ENCODE measurements at places on chromosomes 12 and 14.

GRCh38 chr12:99611117-99611516, 36.4 kb upstream of the GARIN6 start:
- DNase-seq: no peak

DNA sequence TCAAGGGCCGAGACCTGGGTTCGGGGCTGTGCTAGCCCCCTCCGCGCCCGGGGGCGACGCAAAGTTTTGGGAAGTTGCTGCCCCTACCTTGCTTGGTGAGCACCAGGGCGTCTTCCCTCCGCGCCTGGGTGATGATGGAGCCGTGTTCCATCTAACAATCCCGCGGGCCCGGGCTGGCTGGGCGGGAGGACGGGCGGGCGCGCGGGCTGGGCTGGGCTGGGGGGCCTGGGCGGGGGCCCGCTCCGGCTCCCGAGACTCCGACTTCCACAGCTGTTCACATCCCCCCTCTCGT, 298 bp downstream of the CTDSP2 start:
- DNase-seq: no peak

- no peak for DNase-seq
Measured at GRCh38 chr12:95611676-95612309, 60.5 kb upstream of the USP44 start.

DNA sequence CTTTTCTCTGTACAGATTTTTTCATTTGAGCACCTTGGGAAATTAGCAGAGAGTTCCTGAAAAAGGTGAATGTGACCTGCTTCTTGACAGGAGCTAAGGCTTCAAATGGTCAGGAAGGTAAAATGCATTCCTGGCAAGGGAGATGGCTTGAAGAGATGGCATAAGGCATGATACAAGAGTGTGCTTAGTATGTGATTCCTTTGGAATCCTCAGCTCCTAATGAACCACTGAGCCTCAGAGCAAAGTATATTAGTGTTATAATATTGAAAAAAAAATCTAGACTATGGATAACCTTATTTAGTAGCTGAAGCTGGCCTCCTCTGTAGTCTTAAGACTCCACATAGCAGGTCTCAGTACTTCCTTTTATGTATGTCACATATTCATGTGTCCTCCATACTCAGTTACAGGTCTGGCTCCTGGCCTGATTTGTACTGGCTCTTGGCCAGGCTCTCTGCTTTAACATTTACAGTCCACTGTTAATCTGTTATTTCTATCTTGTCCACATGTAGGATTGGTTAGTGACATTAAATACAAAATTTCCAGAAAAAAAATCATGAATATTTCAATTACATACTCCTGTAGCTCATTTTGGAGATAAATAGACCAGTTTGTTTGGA, 17.9 kb downstream of the TOGARAM1 start:
- no peak for DNase-seq

- DNase-seq: no peak
Measured at GRCh38 chr14:94269156-94269555, 23.9 kb downstream of the SERPINA10 start.

- DNase-seq: no peak
Measured at GRCh38 chr14:41051801-41052200, 554.9 kb upstream of the LRFN5 start.

DNA sequence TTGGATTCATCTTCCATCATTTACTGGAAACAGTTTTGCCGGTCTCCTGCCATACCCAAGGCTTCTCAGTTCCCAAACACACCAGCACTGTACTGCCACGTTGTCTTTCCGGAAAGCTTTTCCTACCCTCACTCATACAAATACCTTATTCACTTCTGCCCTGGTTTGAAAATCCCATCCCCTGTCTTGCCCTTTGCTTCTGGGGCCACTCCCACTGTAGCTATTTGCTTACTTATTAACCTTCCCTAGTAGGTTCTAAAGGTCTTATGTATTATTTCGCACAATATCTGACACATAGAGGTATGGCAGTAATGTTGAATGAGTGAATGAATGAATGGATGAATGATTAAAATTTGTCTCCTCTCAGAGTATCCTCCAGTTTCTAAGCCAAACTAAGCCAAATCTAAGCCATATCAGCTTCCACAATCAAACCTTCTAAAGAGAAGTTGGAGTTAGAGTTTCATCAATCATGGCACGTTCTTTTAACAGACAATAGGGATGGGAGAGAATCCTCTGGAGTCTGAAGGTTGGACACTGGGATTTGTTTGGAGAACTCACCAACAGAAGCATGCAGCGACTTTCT, 18.6 kb downstream of the TSPAN8 start:
- DNase-seq: no peak

DNA sequence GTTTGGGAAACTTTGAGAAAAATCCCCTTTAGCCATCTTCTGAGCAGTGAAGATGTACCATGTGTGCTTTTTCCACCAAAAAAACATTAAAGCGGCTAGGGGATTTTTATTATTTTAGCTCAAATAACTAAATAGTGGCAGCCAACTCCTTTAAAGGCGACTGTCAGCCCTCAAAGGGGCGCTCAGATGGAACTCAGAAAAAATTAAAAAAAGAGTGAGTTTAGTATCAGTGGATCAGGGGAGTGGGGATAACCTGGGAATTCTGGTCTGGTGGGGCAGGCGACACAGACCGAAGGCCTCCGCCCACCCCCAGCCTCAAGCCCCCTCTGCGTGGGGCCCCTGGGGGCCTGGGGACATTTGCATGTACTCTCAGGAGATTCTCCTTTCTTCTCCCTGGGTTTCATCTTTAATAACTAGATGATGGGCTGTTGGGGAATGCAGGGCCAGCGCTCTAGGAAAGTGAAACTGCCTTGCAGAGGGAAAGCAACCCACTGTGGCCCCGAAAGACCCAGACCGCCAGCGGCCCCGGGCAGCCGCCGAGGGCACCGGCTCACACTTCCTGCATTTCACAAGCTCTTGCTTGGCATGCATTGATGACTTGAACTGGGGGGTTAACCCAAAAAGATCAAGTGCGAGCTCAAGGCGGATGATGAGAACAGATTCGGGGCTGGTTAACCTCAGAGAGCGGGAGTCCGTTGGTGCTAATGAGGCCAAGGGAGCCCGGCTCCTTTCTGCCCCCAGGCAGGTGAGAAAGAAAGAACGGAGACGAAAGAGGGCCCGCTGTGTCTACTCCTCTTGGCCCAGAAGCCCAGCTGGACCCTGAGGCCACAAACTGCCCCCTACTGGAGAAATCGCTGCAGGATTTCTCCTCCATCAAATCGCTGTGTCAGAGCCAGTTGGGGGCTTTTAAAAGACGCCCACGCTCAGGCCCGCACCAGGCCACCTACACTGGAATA, 7.3 kb upstream of the BATF start:
- no peak for DNase-seq

- DNase-seq: no peak
Measured at GRCh38 chr12:20602641-20603391, 92.3 kb upstream of the SLCO1C1 start.

DNA sequence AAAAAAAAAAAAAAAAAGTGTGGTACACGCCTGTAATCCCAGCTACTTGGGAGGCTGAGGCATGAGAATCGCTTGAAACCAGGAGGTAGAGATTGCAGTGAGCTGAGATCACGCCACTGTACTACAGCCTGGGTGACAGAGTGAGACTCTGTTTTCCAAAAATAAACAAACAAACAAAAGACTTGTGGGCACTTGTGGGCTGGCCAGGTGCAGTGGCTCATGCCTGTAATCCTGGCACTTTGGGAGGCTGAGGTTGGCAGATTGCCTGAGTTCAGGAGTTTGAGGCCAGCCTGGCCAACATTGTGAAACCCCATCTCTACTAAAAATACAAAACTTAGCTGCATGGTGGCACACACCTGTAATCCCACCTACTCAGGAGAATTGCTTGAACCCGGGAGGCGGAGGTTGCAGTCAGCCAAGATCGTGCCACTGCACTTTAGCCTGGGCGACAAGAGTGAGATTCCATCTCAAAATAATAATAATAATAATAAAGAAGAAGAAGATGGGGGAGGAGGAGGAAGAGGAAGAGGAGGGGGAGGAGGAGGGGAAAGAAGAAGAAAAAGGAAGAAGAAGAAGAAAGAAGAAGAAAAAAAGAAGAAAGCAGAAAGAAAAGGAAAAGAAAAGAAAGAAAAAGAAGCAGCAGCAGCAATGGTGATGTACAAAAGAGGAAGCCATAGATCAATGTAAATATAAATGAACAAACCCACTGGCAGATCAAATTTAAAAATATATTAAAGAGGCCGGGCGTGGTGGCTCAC, 27.9 kb upstream of the CCNT1 start:
- no peak for DNase-seq

DNA sequence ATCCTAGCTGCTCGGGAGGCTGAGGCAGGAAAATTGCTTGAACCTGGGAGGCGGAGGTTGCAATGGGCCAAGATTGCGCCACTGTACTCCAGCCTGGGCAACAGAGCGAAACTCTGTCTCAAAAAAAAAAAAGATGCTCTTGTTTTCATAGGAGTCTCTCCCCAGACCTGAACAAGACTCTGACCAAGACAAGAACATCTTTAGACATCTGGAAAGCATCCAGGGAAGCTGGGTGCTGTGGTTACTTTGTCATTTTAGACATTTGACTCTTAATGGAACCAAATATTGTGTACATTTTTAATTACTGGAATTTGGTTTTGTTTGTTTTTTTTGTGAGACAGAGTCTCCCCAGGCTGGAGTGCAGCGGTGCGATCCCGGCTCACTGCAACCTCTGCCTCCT, 21.1 kb upstream of the ATF1 start:
- DNase-seq: no peak

- DNase-seq: no peak
Measured at GRCh38 chr14:61151251-61151650, 129.9 kb downstream of the TMEM30B start.

GRCh38 chr12:106867651-106868050, 88.1 kb upstream of the TMEM263 start:
- DNase-seq: no peak

DNA sequence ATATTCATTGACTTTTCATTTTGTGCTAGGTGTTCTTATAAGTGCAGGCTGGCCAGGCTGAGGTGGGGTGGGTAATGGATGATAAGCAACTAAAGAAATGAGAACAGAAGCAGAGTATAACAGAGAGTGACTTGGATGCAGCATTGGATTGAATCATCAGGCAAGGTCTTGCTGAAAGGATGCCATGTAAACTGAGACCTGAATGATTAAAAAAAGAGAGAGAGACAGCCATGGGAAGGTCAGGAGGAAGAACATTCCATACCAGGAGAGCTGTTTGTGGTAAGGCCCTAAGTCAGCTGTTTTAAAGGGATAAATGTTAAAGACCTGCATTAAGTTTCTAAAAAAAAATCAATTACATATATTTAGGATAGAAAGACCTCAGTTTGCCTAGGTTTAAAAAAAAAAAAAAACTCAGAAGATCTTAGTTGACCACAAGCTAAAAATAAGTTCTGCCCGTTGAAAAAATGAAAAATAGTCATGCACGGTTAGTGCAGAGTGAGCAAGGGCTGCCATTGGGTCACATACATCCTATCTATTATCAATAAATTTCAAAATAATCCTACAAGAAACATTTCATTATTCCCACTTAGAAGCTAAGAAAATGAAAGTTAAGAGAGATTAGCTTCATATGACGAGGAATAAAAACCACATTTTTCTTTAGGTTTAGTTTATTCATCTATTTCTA, 37.2 kb downstream of the IFNG start:
- DNase-seq: no peak

DNA sequence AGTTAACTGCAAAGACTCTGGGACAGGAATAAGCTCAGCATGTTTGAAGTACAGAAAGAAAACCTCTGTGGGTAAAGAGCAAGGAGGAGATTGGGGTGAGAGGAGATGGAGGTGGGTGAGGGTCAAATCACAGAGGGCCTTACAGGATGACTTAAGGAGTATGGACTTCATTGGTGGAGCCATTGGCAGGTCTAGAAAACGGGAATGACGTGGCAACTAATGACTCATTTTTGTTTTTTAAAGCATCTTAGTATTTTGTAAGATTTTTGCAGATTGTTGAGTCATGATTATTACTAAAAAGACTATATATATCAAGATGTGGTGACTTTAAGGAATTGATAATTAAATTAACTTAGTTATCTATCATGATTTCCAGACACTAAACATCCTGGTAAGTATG, 18.5 kb downstream of the UTP20 start:
- no peak for DNase-seq

DNA sequence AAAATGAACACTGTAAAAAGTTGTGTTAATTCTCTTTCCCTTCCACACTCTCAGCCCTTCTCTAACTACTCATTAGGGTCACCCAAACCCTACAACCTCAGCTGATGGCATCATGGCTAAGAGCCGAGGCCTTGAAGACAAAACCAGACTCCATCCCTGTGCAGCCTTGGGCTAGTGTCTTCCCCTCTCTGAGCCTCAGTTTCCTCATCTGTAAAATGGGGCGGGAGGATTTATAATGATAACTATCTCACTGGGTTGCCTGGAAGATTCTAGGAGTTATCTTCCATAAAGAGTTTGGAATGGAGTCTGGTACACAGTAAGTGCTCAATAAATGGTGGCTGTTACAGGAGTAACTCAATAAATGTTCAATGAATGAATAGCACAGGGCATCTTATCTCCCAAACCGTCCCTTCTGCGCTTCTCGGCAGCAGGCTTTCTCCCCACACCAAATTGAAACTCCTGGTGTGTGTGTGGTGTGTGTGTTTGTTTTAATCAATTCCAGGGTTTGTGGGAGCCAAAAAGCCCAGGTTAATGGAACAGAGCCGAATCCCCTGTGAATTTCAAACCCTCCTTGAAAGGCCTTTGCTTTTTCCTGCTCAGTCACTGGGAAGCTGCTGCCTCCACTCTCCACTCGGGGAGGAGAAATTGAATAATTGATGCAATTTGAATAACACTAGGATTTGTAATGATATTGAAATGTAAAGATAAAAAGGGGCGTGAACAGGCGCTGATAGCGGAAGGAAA, 61.2 kb upstream of the FAM222A start:
- no peak for DNase-seq

DNA sequence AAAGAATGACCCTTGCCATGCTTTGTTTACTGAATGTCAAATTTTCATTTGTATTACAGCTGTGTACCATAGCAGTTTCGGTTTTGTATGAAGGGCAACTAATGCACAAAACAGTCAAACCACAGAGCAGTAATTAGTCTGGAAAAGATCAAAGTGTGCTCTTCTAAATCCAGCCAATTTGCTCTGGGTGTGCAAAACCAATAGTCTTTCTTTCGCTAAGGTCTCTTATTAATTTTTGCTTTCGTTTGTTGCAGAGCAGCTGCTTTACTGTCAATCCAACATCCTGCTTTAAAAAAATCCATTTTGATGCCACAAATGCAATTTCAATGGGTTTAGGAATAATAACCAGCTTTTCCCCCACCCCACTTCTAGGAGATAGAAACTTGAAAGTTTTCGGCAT, 114.2 kb downstream of the BRMS1L start:
- DNase-seq: no peak

DNA sequence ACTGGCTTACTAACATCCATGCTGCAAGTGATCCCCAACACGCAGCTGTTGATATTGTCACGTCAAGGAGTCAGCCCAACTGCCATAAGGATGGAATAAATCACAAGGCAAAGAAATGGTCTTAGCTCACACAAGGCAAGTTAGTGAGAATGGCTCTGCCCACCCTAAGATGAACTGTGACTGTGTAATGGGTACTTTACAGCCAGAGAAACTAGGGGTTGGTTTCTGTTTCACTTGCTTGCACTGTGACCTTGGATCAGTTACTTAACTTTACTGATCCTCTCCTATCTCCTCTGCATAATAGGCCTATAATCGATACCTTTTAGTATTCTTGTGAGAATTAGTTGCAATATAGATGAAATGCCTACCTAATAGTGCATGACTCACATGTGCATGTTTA, 52.2 kb upstream of the ANO2 start:
- DNase-seq: no peak
